ENCODE measurements at places on chromosomes 2 and 18.

GRCh38 chr2:209401788-209402187 is 22.1 kb upstream of the MAP2 start:
- DNase-seq, result no peak

GRCh38 chr2:65885266-65885665 is 452.9 kb upstream of the SPRED2 start:
- DNase-seq, result no peak

DNA sequence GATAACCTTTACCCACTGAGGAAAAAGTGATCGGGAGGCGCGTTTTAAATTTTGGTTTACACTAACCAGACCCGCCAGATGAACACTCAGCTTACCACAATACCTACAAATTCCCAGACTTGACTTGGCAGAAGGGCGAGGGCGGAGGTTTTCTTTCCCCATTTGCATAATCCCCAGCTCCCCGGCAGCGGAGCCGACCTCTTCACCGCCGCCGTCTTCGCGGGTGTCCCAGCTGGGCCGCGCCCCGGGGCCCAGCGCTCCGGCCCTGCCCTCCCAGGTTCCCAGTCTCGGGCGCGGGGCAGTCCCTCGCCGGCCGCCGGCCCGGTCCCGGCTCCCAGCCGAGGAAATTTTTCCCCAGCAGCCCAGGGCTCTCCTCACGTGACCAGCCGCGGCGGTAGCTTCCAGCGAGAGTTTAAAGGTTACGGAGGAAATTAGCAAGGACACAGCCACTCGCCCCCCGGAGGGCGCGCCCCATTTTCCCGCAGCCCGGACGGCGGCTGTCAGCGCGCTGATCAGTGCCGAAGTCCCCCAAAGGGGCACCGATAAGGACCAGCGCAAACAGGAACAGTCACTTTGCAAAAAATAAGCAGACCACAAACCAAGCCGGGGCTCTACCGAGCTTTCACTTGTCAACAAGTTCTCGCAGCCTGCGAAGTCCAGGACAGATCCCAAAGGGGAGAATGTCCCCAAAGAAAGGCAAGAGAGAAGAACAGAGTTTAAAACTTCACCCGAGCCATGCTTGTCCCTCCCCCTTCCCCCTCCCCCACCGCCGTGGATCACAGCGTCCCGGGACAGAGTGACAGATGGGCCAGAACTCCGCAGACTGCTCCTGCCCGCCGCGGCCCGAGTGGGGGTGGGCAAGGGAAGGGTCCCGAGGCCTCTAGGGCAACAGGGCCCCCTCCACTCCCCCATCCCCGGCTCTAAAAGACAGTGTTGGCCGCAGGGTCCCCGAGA is 1.3 kb upstream of the PRKCE start:
- DNase-seq, result peak; percentile 71

DNA sequence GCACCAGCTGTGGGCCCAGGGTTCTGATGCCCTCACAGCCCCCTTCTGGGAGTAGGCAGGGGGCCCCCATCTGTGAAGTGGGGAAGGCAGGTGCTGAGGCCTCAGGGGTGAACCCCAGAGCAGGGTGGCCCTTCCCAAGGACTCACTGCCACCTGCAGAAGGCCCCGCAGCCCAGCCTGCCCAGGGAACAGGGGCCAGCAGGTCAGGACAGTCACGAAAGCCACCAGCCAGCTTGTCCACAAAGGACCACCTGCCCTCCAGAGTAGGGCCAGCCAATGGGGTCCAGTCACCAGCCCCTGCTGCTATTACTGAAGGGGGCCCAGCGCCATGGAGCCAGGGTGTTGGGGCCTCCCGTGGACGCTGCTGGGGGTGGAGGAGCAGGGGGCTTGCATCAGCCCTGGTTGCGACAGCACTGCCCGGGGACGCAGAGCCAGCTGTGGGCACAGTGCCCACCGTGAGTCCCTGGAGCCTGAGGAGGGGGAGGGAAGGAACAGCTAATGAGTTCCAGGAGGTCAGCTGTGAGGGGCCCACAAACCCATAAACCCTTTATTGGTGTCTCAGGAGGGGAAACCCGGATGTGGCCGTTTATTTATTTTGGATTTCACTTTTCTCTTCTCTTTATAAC is 11.5 kb upstream of the SNED1 start:
- DNase-seq, result no peak

- peak; percentile 37 for DNase-seq
Observed at GRCh38 chr2:171407030-171407675, 26.6 kb downstream of the METTL8 start.

GRCh38 chr2:170369894-170370293 is 191.9 kb downstream of the MYO3B start:
- DNase-seq, result no peak

DNA sequence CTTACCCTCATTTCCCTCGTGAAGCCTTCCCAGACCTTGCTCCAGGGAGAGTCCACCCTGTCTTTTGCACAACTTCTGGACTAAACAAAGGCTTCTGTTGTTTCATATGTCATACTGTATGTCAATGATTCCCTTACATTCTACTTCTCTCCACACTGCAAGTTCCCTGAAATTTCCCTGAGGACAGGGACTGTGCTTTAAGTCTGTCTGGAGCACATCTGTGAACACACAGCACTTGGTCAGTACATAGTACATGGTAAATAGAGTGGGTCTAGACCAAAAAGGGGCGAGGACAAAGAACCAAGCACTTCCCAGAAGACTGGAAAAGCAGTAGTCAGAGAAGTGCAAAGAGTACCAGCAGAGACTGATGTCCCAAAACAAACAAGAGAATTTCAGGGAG is 23.7 kb upstream of the IMPA2 start:
- DNase-seq, result no peak

DNA sequence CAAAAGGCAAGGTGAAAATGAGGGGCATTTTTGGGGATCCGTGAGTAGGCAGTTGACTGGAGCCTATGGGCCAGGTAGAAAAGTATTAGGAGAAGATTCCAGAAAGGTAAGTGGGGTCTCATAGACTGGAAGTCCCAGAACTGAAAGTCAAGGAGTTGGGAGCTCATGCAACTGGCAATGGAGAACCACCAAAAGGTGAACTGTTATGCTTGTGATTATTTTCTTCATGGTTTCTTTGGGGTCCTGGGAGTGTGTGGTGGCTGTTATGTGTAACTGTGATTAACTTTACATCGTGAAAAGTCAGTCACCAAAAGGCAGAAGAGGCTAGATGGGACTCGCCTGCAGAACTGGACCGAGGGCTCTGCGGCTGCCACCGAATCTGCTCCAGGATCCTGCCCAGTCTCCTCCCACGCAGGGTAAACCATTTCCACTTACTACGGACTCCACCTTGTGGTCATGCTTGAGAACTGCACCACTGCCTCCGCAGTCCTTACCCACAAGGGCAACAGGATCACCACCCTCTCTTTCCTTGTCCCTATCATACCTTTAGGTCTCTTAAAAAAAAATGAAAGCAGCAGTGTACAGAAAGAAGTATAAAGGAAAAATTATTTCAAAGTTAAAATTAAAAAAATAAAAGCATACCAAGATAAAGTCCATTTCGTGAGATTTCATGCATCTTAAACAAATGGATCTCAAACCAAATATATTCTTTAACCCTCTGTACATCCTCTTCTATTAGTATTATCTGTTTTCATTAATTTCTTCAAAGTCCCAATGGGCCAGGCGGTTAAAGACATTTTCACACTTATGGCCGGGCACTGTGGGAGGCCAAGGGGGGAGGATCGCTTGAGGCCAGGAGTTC is 15.6 kb upstream of the CEP68 start:
- peak; percentile 64 for DNase-seq

- no peak for DNase-seq
Observed at GRCh38 chr2:126966601-126967000, 67.9 kb downstream of the TEX51 start.

DNA sequence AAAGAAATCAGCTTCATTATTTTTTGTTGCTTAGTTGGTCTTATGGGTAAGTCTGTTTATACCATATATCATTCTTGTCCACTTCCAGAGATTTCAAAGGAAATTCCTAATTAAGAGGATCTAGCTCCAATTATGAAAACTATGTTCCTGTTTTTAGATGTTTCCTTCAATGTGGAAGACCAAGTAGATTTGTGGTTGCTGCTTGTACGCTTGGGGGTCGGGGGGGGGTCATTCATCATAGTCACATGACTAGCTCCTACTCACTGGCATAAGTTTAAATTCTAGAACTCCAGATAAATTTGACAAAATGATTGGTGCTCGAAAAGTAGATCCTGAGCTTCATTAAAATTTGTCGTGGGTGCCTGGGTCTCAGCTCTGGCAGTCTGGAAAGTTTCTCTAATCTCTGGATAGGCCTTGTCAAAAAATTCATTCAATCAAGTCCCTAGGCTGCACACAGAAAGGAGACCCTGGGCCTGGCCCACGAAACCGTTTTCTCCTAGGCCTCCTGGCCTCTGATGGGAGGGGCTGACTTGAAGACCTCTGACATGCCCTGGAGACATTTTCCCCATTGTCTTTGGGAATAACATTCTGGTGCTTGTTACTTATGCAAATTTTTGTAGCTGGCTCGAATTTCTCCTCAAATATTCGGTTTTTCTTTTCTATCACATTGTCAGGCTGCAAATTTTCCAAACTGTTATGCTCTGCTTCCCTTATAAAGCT is 62.5 kb downstream of the MEP1B start:
- no peak for DNase-seq

DNA sequence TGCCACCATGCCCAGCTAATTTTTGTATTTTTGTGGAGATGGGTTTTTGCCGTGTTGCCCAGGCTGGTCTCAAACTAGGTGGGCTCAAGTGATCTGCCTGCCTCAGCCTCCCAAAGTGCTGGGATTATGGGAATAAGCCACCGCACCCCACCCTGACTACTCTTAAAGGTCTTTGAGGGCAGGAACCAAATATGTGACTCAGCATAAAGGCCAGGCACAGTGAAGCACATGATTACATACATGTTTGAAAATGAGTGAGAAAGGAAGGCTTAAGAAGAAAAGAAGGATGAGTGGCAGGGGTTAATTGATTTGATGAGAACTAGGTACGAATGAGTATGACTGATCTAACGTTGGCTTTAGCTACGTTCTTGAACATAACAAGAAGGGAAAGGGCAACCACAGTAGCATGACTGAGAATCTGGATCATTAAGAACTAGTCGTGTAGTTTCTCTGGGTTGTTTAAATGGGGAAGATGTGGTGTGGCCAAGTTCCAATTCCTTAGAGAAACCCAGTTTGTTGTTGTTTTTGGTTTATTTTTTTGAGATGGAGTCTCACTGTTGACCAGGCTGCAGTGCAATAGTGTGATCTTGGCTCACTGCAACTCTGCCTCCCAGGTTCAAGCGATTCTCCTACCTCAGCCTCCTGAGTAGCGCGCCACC is 6.8 kb downstream of the RESP18 start:
- DNase-seq, result no peak

DNA sequence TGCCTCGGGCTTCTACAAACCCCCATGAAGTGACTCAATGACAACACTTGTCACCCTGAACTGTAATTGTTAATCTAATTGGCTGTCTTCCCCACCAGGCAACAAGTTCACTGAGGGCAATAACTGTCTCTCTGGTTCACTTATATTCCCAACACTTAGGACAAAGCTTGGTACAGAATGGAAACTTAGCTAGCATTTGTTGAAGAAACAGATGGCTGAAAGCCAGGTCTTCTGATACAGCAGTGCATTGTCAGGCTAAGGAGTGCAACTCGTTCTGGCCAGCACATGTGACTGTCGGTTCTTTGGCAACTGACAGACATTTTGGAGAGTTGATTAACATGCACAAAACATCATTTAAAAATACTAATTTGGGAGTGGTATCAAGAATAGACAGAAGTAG is 14.6 kb upstream of the DNAJC27 start:
- DNase-seq, result no peak

GRCh38 chr18:25726298-25726697 is 364.1 kb downstream of the SS18 start:
- no peak for DNase-seq

DNA sequence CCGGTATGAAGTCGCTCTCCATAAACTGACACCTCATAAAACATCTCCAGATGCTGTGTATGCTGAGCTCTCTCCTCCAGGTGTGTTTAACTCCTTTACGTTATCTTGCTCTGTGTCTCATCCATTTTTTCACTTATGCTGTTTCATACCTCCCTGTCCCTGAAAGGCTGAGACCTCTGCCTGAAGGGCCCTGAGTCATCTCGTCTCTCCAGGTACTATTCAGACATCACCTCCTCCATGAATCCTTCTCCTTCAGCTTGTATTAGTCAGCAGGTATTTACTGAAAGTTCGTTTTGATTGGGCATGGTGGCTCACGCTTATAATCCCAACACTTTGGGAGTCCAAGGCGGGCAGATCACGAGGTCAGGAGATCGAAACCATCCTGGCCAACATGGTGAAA is 244.5 kb upstream of the EPHA4 start:
- no peak for DNase-seq

DNA sequence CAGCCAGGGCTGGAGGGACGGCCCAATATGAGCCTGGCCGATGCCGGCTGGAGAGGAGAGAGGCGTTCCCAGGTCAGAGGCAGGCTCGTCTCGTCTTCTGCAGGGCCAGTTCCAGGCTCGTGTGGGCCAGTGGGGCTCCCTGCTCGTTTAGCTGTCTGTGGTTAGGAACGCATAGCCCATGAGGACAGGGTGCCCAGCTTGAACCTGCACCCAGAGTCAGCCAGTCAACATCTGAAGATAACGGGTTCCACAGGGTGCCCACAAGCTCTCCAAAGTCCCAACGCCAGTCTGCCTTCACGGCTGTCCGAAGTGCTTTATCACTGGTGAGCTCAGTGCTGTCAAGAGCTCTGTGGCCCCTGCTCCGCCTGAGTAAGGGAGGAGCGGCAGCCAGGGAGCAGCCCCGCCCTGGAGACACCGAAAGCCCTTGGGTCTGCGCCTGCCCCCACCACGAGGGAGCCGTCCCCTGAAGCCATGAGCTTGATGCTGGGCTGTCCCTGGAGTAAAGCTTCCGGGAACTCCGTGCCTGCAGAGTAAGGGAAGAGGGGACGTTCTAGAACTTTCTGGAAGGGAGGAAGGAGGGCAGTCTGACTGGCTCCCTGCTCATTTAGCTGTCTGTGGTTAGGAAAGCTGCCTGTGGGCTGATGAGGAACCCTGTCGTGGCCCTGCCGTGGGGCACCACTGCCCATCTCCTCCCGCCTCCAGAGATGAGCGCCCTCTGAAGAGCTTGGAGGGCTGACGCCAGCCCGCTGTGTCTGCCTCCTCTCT is 2.7 kb upstream of the HSBP1L1 start:
- no peak for DNase-seq

DNA sequence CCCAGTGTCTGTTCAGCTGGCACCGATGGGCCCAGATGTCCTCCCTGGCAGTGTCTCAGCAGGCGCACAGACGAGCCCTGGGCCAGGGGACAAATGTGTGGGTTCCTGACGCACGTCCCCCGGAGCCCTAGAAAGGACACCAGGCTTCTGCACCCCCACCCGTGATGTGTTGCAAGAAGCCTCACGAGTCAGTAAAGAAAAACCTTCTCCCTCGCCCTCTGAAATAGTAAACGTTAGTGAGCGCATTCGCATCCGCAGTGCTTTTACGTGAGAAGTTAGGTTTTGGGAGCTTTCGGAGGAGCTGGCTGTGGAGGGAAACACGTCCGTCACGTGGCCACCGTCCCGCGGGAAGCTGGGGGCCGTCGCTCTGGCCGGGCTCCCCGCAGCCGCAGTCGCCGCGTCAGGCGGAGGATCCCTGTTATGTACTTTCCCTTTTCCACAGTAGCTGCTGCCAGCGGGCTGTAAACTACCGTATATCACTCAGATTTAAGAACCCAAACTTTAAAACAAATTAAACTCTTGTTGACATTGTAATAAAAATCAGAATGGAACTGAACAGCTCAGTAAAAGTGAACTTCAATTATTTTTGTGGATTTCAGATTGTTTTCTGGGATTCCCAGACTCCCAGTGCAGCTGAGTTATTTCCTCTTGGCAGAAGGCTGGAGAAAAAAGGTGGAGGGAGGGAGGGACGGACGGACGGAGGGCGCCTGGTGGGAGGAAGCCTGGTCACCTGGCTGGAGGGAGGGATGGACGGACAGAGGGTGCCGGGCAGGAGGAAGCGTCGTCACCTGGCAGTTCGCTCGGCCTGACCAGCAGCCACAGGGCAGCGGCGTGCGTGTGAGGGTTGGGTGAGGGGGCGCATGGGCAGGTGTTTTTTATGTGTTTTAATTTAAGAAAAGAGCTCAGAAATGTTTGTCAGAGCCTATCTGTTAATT is 112.1 kb downstream of the NFATC1 start:
- no peak for DNase-seq

Measured in GM13977 (cell line).